ENCODE measurements at places on chromosomes 16 and 17. TPM values are rescaled to one million over a fixed set of nuclear protein-coding genes. Genes with fewer than 3 reads are reported as not detected.

The PIK3R5 gene
- total RNA-seq, result not detected

The SPECC1 gene
- 42.3 TPM for total RNA-seq

GRCh38 chr16:22297871-22298733, 893 bp downstream of the POLR3E start:
- peaks cover 22% of the 10 kb centered on the region for H3K4me1 ChIP-seq
- peaks cover 50% of the 10 kb centered on the region for H3K36me3 ChIP-seq
- peak; percentile 83 for DNase-seq
- peak overlapping the region; percentile 97 for H3K4me3 ChIP-seq
- no peaks in the 10 kb centered on the region for H3K27me3 ChIP-seq
- peak overlapping the region; percentile 99 for H3K27ac ChIP-seq

GRCh38 chr16:89723279-89724250, 2.2 kb downstream of the ZNF276 start:
- DNase-seq, result no peak
- peaks cover 32% of the 10 kb centered on the region for H3K4me1 ChIP-seq
- H3K27me3 ChIP-seq, result no peaks in the 10 kb centered on the region
- peaks cover 78% of the 10 kb centered on the region for H3K36me3 ChIP-seq

DNA sequence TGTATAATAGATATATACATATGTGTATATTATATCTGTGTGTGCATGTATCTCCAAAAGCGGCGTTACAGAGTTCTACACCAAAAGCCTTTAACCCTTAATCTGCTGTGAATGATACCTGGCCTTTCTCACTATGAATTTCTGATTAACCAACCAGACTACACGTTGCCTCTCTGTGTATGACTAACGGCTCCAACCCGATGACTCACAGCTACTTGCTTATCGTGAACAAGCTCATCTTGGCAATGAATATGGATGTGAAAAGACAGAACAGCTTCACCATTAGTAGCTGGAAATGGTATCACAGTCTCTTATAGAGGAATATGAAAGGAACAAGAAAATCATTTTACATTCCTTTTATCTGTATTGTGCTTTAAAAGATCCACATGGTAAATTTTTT, 23.8 kb upstream of the ARHGAP44 start:
- H3K36me3 ChIP-seq, result no peaks in the 10 kb centered on the region
- DNase-seq, result peak; percentile 16
- H3K4me3 ChIP-seq, result no peak overlapping the region
- H3K27ac ChIP-seq, result no peak overlapping the region
